Activated CD4-positive, alpha-beta T cell treated with anti-CD3 and anti-CD28 coated beads, Interleukin-2, amount 50 U/mL, for 4 hours (primary cell): ENCODE measurements at places on chromosomes 2 and 18.
A peak's percentile ranks its signal among the peaks of the same experiment; 100 is the strongest.

DNA sequence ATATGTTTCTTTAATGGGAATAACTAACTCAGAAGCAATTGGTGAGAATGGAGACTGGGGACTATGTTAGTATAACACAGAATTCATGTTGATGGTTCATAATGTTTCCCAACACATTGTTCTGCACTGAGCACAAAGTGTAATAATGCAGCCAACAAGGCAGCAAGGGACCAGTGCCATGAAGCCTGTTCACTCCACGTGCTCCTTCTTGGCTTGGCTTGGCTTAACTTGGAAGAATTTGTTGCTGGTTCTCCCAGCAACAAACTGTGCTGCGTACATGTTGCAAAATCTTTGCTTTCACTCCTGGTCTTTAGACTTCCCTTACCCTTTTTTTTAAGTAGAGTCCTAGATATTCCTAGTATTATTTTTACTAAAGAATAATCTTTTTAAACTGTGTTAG is 129.7 kb downstream of the MAP3K20 start:
- no peak for DNase-seq

- DNase-seq, result peak; percentile 14
Observed at GRCh38 chr2:41836948-41837347, 210.9 kb upstream of the PKDCC start.

- no peak for DNase-seq
Observed at GRCh38 chr2:183034806-183035205, 3.5 kb downstream of the NCKAP1 start.

DNA sequence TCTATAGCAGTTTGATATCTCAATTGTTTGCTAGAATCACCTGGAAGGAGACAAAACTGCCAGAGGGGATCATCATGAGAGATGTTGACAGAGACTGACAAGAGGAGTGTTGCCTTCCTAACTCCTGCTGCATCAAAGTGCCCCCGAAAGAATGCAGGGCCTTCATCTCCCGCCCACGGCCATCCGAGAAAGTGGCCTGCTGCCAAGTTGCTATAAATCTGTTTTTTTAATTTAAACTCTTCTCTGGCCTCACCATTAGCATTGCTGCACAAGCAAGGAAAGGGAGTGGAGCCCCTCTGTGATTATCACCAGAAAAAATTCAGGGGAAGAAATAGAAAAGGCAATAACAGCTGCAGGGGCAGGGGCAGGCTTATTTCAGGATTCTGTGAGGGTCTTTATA is 238.1 kb upstream of the EPHA4 start:
- DNase-seq, result no peak

DNA sequence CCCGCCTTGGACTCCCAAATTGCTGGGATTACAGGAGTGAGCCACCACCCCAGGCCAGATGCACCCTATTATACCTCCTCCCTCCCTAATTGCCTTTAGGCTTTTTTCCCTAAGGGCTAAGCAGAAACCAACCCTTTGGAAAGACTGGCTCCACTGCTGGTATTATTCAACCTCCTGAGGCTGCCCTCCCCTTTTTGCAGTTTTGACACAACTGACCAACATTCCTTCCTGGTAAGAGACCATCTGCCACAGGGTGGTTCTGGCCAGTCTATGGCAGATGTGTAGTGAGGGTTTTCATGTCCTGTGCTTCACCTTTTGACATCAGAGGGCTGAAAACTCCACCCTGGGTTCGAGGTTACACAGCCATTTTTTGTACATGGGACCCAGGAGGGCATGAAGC is 1785.3 kb upstream of the CELF4 start:
- DNase-seq, result no peak

DNA sequence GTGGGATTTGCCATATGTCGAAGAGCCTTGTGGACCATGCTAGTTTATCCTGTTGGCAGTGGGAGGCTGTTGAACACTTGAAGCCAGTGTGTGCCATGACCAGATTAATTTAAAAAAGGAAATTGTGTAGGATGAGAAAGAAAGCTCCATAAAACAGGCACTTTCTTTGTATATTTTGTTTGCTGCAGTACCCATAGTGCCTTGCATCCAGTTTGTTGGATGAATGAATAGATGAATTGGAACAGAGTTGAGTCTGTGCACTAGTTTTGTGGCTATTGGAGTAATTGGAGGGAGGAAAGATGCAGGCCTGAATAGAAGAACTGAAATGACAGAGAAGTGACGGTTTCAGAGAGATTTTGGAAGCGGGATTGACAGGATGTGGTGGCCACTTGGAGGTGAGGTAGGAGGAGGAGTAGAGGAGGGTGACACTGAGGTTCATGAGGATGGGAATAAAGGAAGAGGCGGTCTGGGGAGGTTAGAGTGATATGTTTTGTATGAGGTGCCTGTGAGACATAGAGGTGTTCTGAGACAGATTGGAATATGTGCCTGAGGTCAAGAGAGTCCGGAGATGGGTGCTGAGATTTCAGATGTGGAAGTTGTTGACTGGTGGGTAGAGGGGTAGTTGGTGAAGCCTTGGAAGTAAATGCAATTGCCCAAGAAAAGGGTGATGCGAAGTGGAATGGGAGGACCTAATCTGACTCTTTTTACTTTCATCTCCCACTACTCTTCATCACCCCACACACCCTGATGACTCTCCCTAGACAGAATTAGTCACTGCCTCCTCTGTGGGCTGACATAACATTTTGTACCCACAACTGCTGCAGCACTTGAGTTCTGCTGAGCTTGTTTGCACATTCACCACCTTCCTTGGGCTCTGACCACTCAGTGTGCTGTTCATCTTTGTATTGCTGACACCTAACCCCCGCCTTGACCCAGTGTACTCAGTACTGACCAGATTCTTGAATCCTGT is 5.1 kb downstream of the DGUOK start:
- DNase-seq, result peak; percentile 38

DNA sequence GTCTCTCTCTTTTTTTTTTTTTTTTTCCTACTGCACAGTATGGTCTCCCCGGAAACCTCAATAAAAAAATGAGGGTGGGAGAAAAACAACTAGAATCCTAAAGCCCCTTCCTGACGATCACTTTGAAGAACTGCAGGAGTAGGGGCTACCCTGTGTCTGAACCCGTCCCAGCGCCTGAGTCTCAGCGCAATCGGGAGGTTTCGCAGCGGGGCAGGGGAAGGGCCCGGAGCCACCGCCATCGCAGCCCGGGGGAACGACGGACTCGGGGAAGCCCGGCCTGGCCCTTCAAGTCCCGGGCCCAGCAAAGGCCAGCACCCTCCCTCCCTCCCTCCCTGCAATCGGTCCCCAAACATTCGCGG is 411 bp downstream of the NARS1 start:
- peak; percentile 12 for DNase-seq

DNA sequence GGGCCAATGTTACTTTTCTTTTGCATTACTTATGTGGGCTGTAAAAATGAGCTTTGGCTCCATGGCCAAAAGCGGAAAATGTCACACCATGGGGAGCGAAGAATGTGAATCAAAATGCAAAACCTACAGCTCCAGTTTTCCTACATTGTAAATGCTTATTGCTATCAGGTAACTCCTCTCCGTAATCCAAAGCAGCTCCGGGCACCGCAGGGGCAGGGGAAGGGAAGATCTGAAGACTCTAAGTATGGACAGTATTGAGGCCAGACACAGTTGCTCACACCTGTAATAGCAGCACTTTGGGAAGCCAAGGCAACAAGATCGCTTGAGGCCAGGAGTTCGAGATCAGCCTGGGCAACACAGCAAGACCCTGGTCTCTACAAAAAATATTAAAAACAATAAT is 7.1 kb upstream of the AGFG1 start:
- DNase-seq, result no peak

DNA sequence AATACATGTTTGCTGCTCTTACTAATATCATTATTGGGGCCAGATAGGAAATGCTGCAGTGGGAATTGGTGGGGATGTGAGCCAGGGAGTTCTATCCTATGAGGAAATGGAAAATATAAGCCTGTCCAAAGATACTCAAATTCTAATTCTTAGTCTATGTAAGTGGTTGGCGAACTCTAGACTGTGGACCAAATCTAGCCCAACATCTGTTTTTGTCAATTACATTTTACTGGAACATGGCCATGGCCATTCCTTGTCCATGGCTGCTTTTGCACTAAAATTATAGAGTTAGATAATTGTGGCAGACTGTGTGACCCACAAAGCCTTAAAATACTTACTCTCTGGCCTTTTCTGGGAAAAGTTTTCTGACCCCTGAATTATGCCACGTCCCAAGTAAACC is 113.3 kb downstream of the MGAT5 start:
- no peak for DNase-seq

GRCh38 chr2:211455216-211455841 is 898.9 kb downstream of the CPS1 start:
- DNase-seq, result no peak
